Glutamatergic neuron (in vitro differentiated cells): ENCODE measurements at places on chromosomes 12 and 14.

GRCh38 chr12:80443974-80444666 is at the start of gene PTPRQ:
PTPRQ (plus strand) TSS chr12:80444235; CDS start chr12:80444346, 111 bp downstream.
- DNase-seq: no peak

DNA sequence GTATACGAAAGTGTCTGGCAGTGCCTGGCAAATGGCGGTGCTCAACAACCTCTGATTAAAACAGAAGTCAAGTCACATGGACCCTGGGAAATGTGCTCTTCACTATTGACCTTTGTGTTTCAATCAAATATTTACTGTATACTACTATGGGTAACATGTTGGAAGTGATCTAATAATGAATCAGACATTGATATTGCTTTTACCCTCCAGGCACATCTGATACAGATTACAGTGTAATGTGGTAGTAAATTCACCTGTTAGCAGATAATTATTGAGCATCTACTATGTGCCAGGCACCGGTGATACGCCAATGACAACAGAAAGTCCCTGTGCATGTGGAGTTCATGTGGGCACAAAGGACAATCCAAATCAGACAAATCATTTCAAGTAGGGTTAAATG is 63.1 kb downstream of the STON2 start:
- DNase-seq: no peak

GRCh38 chr12:113262710-113263109 is 41.4 kb downstream of the TPCN1 start:
- DNase-seq: no peak

- DNase-seq: no peak
Observed at GRCh38 chr12:67651132-67651695, 2.7 kb downstream of the DYRK2 start.

DNA sequence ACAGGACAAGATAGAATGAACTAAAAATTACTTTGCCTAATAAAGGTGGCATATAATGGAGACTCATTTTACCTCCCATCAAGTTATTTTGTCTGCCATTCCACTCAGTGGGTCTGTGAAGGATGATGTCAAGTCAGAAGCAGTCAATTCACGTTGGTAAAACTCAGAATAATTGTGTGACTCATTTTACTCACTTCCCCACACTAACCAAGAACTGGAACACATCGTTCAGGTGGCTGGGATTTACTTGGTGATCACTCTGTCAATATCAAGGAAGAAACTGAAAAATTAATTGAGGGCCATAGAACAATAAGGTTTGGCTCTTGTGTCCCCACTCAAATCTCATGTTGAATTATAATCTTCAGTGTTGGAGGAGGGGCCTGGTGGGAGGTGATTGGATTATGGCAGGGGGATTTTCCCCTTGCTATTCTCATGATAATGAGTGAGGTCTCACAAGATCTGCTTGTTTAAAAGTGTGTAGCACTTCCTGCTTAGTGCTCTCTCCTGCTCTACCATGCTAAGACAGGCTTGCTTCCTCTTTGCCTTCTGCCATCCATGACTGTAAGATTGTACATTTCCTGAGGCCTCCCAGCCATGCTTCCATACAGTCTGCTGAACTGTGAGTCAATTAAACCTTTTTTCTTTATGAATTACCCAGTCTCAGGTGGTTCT is 35.7 kb upstream of the GTF2A1 start:
- DNase-seq: no peak

- DNase-seq: no peak
Observed at GRCh38 chr12:57190037-57190436, 26.6 kb upstream of the NXPH4 start.

GRCh38 chr12:88638388-88638787 is 58.1 kb upstream of the KITLG start:
- DNase-seq: no peak
